ENCODE measurements at places on chromosomes 1 and 21.
A peak's percentile ranks its signal among the peaks of the same experiment; 100 is the strongest.

GRCh38 chr1:150162582-150162861 is 12.8 kb downstream of the PLEKHO1 start:
- no peak for DNase-seq

GRCh38 chr1:3017440-3018050 is 3.7 kb upstream of the ACTRT2 start:
- DNase-seq = no peak

GRCh38 chr1:206933333-206933945 is 11.7 kb upstream of the FCMR start:
- peak; percentile 60 for DNase-seq

DNA sequence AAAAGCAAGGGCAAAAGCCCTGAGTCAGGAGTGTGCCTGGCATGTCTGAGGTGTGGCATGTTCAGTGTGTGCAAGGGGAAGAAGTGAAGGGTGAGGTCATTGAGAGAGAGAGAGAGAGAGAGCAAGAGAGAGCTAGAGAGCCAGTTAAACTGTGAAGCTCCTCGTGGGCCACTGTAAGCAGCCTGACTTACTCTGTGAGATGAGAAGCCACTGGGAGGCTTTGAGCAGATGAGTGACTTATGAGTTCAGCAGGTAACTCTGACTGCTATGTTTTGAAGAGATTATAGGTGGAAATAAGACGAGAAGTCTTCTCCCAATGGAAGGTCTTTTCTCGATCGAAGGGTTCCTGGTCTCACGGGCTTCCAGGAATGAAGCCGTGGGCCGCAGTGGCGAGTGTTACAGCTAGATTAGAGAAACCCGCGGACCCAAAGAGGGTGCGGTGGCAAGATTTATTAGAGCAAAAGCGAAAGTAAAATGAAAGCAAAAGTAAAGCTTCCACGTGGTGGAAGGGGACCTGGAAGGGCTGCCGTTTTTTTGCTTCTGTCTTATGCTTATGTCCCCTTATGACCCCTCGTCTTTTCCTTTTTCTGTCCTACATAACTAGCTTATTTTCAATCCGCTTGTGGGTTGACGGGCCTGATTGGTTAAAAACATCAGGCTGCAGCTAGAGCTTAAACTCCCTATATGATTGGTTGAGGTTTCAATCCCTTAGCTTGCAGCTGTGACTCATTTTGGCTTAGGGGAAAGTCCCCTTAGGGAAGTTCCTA is 323.1 kb upstream of the FAM78B start:
- peak; percentile 20 for DNase-seq

- DNase-seq = peak; percentile 24
These were observed 42.8 kb upstream of the USP24 start for GRCh38 chr1:55257958-55258357.

- DNase-seq = peak; percentile 43
These were observed 3.2 kb upstream of the THEMIS2 start for GRCh38 chr1:27868932-27869718.

- DNase-seq = no peak
These were observed 2.2 kb upstream of the ZBTB7B start for GRCh38 chr1:155000411-155000725.

DNA sequence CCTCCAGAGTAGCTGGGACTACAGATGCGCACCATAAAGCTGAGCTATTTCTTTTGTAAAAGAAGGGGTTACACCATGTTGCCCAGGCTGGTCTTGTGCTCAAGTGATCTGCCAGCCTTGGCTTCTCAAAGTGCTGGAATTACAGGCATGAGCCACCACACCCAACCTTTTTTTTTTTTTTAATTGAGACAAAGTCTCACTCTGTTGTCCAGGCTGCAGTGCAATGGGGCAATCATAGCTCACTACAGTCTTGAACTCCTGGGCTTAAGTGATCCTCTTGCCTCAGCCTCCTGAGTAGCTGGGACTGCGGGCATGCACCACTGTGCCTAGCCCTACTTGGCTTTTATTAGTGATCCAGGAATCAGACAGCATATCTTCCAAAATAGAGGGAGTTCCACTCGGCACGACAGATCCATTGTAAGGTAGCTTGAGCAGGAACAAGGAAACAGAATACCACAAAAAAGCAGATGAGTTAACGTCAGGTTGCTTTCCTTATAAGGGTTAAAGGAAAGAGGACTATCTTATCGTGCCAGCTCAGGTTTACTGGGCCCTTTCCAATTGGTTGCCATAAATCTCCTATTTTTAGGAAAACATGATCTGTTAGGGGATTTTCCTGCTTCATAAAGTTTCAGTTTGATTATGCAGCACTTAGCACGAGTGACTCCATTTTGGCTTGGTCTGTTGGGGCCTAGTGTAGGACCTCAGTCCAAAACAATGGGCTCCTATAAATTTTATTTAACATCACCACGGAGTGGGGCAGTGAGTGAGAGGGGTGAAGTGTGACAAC is 45.2 kb downstream of the NENF start:
- no peak for DNase-seq

- DNase-seq = no peak
These were observed 76.0 kb downstream of the TIAM1 start for GRCh38 chr21:31268090-31268489.

GRCh38 chr1:232308616-232309015 is 321.3 kb downstream of the SIPA1L2 start:
- DNase-seq = no peak

- no peak for DNase-seq
These were observed 5.6 kb downstream of the ZBTB8B start for GRCh38 chr1:32470431-32470830.

DNA sequence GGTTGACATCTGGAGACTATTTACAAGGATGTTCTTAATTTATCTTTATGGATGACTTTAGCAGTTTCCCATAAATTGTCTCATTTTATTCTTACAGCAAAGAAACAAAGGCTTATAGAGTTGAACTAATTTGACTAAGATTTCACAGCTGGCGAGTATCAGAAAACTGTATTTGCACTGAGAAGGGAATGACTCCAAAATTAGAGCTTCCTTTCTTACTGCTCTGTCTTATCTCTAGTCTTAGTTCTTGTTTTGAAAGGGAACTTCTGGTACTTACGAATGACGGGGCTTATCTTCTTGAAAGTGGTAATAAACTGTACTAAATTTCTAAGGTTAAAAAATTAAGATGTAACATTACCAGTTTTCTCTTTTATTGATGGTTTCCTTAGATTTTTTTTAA is 13.6 kb downstream of the CNST start:
- no peak for DNase-seq
